Fibroblast of lung (primary cell): ENCODE measurements at places on chromosomes 4 and X. TPM values are rescaled to one million over a fixed set of nuclear protein-coding genes. Genes with fewer than 3 reads are reported as not detected.

GRCh38 chr4:158292156-158292555 lies 81.9 kb downstream of the TMEM144 start:
- no peak for DNase-seq

DNA sequence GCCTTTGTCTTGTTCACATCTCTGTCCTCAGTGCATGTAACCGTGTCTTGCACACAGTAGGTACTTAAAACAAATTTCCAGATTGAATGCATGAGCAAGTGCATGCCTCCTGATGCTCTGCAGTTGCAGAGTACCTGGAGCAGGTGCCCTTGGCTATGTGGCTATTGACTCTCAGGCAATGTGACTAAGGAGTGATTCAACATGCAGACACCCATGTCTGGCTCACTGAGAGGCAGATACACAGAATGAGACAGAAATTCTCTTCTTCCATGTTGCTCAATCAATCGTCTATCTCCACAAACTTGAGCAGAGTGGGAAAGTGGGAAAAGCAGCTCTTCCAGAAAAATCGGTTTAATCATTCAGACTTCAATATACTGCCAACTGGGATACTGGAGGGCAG lies 111.0 kb downstream of the CHRDL1 start:
- no peak for DNase-seq

DNA sequence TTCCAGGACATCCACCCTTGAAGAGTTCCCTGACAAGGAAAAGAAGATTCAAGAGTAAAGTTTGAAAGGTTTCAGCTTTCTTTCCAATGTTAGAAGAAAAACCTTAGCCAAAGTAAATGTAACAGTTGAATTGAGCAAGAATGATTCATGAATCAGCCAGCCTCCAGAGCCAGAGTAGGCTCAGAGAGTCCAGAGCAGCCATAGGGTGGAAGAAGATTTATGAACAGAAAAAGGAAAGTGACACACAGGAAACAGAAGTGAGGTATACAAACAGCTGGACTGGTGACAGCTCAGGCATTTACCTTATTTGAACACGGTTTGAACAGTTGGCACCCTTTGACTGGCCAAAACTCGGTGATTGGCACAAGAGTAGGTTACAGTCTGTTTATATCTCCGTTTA lies 63.2 kb downstream of the QDPR start:
- DNase-seq, result peak; percentile 77

DNA sequence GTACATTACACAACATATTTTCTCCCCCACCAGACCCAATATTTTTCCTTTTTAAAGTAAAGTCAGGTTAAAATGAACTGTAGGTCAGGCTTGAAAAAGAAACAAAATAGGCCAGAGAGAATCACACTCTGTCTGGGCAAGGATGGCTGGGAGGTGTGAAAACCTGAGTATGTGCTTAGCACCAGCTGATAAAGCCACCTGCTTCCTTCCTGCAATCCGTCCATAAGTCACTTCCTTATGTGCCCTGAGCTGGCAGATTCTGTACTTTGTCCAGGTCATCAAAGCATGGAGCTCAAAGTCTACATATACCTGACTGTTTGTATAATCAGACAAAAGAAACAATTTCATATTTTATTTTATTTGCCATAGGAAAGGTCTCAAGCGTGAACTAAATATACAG lies 37.7 kb downstream of the ANTXR2 start:
- DNase-seq, result no peak

GRCh38 chr4:82268050-82268825 lies 105.6 kb downstream of the HNRNPD start:
- peak; percentile 37 for DNase-seq

DNA sequence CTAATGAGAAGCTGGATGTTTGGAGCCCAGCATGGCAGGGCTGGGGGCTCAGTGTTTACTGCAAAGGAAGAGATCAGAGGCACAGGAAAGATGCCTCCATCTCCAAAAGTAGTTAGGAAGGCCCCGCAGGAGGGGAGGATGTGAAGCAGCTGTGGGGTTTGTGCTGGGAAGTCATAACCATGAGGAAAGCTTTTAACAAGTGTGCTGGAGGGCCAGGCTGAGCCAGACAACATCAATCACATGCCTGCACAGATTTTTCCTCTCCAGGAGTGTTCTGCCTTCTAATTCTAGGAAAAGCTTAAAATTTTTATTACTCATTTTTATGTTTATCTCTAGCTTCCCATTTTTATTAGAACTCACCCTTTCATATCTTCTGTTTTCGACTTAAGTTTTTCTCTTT lies 65.4 kb downstream of the GPR82 start:
- peak; percentile 17 for DNase-seq

DNA sequence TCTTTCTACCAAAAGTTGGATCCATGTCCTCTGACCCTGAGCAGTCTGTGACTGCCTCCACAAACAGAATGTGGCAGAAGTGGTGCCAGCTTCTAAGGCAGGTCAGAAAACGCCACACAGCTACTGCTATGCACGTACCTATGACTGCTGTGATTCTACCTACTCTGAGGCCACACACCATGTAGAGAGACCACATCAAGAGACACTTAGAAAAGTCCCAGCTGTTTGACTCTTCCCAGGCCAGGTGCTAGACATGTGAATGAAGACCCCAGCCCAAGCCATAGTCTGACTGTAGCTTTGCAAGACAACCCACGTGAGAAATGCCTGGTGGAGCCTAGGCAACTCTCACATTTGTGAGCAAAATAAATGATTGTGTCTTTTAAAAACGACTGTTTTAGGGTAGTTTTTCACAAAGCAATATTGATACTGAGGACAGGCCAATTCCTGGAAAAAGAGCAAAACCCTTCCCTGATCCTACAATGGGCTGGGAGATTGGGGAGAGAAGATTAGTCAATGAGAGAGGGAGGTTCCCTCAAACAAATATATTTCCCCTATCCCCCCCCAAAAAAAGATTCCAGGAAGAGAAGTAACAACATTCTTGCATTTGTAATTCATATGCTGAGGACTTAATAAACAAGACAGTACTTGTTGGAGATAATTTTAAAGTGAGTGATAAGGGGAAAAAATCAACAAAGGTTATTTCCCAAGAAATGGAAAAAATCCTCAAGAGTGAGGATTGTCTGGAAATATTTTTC lies 33.3 kb downstream of the FRYL start:
- no peak for DNase-seq

DNA sequence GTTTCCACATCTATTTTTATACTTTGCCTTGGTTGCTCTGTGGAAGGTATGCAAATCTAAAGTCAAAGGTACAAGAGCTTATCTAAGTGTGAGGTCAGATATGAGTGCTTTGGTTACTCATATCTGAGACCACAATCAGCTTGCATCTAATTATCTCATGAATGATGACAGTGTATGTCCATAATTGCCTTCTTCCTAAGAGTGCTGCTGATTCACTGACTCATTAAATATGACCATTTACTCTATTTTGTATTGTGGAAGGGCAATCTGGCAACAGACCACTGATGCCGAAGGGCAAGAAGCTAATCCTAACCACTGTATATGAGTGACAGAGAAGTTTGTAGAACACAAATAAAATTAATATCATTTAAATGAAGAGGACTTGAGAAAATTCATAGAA lies 1190.2 kb upstream of the AGA start:
- no peak for DNase-seq

DNA sequence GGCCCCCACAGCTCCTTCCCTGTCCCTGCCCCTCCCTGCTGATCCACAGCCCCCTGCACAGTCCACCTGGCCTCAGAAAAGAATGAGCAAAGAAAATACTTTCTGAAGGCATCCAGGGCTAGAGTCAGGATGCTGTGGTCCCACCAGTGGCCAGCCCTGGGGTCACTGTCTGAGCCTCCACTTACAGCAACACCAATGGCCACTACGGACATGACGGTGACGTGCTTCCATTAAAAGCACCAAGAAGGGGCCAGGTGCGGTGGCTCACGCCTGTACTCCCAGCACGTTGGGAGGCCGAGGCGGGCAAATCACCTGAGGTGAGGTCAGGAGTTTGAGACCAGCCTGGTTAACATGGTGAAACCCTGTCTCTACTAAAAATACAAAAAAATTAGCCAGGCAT lies 4.0 kb downstream of the JAKMIP1 start:
- no peak for DNase-seq

DNA sequence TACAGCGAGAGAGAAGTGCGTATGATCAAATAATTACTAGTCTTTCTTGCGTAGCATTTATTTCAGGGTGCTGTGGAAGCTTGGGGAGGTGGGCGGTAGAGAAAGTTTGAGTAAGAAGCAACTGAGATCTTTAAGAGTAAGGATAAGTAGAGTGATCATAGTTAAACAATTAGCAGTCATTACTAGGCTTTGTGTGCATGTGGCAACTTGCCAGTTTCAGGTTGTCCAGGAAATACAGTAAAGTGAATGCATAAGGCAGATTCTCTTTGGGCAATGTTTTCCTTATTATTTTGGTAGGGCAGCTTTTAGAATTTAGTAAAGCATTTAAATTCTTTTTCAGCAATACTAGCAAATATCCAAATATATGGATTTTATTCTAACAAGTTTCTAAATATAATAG lies 57.0 kb downstream of the HPGDS start:
- no peak for DNase-seq

CCNB3 gene
- total RNA-seq, result 0.51 and 0.83 TPM in 2 replicates

ABCG2 gene
- 0.51 and 1.3 TPM in 2 replicates for total RNA-seq

- no peak for DNase-seq
Observed at GRCh38 chr4:121693450-121693849, 3.3 kb downstream of the ANXA5 start.

DNA sequence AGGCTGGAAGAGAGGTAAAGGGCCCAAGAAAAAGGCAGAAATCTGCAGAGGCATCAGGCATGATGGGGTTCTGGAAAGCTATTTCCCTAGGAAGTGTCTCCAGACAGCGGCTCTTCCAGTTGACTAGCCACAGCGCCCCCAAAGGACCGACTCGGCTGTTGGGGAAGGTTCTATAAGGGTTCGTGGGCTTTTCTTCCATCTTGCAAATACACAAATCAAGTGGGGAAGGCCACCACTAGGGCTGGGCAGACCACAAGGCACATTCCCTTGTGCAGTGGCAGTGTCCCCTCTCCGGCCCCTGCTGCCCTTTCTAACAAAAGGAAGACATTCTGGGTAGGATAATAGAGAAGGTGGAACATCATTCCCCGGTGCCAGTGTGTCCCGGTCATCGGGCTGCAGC lies 18.2 kb downstream of the BCOR start:
- DNase-seq, result no peak

- DNase-seq, result peak; percentile 27
Observed at GRCh38 chr4:156401371-156401770, 447.7 kb upstream of the CTSO start.

RAI2 gene
- total RNA-seq, result 1.3 and 2.1 TPM in 2 replicates

DNA sequence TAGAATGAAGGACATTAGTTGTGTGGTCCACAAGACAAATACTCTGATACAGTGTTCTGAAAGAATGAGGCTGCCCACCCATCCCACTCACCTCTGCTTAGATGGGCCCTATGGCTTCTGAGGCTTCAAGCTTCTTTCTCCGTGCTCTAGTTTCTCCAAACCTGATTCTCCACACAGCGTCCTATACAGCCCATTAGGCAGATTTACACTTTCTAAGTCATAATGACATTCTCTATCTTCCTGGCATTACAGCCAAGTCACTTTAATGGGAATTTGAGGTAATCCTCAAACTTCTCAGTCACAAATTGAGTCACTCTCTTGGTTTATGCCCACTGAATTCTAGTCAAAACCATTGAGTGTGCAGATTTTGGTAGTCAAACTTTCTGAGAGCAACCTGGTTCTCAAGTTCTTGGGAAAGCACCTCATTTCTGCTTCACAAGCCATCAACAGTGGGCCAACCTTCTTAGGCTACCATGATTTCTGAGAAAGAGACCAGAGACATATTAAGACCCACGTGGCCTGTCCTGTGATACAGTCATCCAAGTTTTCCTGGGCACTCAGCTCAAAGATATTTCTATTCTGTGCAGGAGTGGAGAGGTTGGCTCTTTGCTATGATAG lies 6.2 kb upstream of the SETD7 start:
- DNase-seq, result no peak

DNA sequence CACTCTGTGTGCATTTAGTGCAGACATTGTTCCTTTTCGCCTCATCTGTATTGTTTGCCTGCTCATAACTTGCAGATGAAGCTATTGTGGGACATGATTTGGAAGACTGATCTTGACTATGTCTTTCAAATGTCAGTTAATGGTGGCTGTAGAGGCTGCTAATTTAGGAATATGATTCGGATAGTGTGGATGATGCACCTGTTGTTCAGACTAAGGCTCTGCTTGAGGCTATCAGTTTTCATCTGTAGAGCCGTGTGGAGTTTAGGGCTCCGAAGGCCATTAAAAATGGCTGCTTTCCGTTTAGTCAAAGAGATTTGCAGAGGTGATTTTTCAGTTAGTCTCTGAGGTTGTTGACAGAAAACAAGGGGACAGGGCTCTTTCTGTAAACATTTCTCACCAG lies 102.0 kb downstream of the GBA3 start:
- DNase-seq, result no peak

DNA sequence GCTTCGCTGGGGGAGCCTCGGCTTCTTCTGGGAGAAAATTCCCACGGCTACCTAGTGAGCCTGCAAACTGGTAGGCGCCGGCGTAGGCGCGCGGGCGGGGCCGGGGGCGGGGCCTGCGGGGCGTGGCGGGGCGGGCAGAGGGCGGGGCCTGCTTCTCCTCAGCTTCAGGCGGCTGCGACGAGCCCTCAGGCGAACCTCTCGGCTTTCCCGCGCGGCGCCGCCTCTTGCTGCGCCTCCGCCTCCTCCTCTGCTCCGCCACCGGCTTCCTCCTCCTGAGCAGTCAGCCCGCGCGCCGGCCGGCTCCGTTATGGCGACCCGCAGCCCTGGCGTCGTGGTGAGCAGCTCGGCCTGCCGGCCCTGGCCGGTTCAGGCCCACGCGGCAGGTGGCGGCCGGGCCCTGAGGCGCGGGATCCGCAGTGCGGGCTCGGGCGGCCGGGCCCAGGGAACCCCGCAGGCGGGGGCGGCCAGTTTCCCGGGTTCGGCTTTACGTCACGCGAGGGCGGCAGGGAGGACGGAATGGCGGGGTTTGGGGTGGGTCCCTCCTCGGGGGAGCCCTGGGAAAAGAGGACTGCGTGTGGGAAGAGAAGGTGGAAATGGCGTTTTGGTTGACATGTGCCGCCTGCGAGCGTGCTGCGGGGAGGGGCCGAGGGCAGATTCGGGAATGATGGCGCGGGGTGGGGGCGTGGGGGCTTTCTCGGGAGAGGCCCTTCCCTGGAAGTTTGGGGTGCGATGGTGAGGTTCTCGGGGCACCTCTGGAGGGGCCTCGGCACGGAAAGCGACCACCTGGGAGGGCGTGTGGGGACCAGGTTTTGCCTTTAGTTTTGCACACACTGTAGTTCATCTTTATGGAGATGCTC lies at the start of gene HPRT1:
TSS of gene HPRT1 (plus strand) at position 161 of the 857 bp plus-strand sequence. CDS start at position 308, 147 bp downstream.
- peak; percentile 71 for DNase-seq

DNA sequence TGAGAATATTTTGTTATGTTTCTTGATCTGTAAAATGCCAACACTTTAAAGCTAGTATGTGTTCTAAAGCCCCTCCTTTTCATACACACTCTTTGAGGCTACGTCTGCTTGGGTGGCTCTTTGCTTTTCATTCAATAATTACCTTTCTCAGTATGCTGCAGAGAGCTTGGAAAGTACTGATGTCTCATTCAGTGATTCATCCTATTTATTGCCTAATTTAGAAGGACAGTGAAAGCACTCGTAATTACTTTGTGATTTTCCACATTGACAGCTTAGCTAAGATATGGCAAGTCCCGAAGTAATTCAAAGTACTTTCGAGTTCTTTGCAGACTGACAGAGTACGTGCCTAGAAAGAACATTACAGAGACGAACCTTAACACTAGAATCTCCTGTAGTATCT lies 57.2 kb downstream of the BMP15 start:
- DNase-seq, result peak; percentile 0
